SHP77 (cell line): ENCODE measurements at places on chromosomes 5 and 9.

GRCh38 chr5:9466697-9467096, 79.2 kb downstream of the SEMA5A start:
- no peak for DNase-seq

DNA sequence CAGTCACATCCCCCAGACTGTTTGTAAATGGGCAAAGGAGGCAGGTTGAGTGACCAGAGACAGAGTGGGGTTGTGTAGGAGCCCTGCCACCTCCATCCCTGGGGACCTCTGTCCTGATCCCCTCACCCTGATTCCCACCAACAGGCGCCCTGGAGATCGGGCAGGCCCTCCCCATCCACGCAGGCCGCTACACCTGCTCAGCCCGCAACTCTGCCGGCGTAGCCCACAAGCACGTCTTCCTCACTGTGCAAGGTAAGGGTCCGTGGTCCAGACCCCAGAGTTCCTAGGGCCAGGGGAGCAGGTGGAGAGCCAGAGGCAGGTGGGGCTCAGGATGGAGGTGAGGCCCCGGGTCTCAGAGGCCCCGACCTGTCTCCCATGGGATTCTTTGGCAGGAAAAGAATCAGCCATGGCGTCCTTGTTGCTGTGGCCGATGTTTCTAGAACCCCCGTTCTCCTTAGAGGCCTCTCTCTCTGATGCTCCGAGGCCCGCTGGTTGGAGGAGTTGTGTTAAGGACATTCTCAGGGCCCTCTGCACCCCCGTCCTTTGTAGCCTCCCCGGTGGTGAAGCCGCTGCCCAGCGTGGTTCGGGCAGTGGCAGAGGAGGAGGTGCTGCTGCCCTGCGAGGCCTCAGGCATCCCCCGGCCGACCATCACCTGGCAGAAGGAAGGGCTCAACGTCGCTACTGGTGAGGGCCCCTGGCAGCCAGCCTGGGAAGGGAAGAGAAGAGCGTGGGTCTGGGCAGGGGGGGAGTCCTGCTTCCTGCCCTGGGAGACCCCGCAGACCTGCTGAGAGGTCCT, 41.9 kb upstream of the ASS1 start:
- no peak for DNase-seq

DNA sequence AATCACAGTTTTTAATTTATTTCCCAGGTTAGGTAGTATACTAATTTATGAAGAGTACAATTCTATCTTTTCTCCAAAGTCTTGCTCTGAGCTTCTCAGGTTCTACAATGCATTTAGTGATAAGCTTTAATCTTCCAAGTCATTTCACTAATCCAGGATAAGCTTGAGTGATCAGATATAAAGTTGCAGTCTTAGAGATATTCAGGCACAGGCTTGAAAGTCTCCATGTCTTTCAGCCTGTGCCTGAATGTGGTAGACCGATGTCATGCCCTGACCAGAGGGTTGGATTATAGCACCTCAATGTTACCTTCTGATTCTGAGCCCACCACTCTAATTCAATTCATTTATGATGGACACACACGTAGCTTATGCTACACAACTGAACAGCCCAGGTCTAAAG, 3.2 kb downstream of the CRHBP start:
- no peak for DNase-seq

DNA sequence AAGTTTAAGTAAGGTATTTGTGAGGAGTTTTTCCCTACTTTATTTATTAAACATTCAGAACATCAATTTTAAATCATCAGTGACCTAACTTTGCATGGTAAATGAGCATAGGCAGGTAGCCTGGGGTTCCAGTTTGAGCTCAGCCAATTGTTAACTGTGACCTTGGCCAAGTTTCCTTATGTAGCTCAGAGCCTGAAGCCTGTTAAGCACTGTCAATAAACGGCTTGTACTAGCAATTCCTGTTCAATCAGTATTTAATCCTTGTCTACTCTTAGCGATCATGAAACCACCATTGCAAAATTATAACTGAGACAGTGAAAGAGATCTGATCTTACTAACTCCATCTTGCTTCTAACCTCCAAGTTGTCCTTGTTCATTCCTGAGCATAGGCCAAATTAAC, 4.7 kb upstream of the SOWAHA start:
- no peak for DNase-seq

DNA sequence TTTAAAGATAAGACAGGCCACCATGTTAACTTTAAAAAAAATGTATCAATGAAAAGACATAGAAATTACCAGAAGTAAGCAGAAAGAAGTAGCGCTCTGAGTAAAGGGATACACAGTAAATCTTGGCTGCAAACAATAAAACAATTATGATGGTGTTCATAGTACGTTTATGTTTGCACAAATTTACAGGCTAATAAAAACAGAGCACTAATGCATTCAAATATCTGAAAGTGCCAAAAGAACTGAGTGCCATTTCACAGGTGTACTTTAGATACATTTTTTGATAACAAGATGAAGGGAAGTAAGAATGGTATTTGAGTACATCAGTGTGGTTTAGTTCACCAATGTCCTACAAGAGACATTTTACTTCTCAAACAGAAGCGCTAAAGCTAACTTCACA, 32.9 kb upstream of the ALDH1A1 start:
- no peak for DNase-seq

GRCh38 chr5:102629827-102630605, 125.1 kb upstream of the PAM start:
- no peak for DNase-seq

DNA sequence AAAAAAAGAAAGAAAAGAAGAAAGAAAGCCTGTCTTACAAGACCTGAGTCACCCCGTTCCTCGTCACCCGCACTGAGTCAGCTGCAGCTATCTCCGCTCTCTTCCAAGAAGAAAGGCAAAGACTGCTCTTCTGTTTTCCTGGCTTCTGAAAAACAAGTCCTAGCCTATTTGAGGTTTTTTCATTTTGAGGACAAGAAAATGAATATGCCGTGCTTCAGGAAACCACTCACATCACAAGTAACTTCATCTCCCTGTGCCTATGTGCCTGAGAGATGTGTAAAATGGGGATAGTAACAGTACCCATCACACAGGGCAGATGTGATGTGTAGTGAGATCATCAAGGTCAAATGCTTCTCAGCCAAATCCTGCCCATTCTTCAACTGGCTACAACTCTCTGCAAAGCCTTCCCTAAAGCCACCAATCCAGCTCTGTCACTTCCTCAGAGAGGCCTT, 78.4 kb downstream of the GLDC start:
- DNase-seq: no peak

- DNase-seq: no peak
These were observed 459.4 kb downstream of the GADD45G start for GRCh38 chr9:90064248-90064647.

DNA sequence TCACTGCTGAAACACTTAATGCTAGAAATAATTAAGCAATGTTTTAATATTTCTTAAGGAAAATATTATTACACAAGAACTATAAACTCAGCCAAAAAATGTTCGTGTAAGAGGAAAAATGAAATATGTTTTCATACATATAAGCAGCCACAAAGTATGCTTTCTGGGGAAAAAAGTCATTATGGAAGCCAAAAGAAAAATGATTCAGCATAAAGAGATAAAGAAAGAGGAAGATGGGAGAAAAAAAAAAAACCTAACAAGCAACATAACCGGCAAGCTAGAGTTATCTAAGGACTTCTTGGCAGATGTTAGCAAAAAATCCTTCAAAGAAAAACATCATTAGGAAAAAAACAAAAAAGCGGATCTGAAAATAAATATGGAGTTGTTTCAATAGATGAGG, 179.1 kb downstream of the MUSK start:
- DNase-seq: no peak

GRCh38 chr9:97601228-97601898, 31.8 kb downstream of the TSTD2 start:
- DNase-seq: no peak

GRCh38 chr5:167982-168660, 23.2 kb upstream of the LRRC14B start:
- no peak for DNase-seq

- no peak for DNase-seq
These were observed 615.5 kb downstream of the LRRC70 start for GRCh38 chr5:63194126-63194525.

- DNase-seq: no peak
These were observed 4.1 kb upstream of the NDFIP1 start for GRCh38 chr5:142104491-142104890.

GRCh38 chr5:10192309-10192708, 57.4 kb downstream of the ATPSCKMT start:
- no peak for DNase-seq
